ENCODE measurements at places on chromosomes 3 and 15.
A peak's percentile ranks its signal among the peaks of the same experiment; 100 is the strongest.

- DNase-seq = no peak
Measured at GRCh38 chr15:67124911-67125588, 59.6 kb downstream of the SMAD3 start.

DNA sequence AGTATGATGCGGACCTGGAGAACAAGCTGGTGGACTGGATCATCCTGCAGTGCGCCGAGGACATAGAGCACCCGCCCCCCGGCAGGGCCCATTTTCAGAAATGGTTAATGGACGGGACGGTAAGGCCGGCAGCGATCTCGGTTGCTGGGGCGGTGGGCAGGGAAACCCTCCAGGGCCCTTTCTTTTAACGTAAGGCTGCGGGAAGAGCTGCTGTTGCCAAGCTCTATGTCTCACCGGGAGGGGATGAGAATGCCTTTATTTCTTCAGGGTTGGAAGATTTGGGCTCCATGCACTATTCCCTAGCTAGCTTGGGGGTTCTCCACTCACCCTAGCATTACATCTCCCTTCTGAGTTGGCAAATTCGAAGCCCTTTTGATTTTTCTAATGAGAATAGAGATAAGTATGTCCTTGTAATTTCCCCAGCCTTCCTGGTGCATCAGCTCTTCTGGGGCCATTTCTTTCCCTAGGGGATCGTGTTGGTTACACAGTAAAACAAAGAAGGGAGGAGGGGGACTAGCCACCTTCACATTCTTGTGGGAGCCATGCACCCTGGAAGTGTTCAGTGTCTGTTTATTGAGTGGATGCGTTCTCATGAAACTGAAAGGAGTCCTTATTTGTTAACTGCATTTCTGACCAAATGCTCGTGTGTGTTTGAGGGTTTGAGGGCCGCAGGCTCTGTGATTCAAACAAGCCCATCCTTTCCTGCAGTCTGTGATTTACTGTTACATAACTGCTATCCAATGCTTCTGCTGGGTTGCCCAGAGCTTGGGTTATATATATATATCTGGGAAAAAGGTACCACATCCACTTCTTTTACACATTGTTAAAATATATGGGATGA, 982 bp downstream of the TAGLN3 start:
- no peak for DNase-seq

DNA sequence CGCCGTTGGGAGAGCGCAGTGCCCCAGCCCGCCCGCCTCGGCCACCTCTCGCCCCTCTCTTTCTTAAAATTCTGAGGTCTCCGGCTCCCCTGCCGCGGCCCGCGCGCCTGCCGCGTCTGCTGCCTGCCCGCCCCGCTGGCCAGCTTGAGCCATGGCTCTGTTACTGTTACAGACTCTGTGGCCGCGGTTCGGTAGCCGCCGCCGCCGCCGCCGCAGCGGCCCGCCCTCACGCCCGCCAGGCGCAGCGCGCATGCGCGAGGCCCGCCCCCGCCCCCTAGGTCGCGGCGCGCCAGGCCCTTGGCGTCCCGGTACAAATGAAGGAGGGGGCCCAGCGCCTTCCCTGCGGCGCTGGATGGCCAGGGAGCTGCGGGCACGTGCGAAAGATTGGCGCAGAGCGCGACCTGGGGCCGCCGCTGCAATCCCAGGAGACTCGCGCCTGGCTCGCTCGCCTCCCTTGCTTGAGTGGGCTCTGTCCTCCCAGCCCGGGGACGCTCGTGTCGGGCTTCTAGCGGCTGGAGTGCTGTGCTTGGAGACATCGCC, at the start of gene ONECUT1:
Gene ONECUT1, minus strand, starts transcription at position 168 of the 540 bp plus-strand sequence. CDS start 452 bp downstream, outside the sequence.
- peak; percentile 54 for DNase-seq

DNA sequence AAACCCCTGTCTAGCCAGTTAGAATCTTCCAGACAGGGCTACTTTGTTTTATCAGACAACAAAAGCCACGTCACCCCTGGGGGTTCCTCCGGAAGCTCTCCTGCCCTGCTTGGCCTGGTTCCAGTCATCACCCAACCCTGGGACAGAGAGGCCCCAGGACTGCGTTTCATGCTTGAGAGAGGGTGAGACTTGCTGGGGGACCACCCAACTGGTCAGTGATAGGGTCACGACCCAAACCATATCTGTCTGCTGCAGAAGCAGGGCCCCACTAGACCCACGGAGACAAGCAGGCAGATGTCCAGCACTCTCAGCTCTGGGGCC, 1.2 kb downstream of the NT5DC2 start:
- peak; percentile 88 for DNase-seq

- DNase-seq = no peak
Measured at GRCh38 chr15:40958723-40959122, 5.5 kb downstream of the CHAC1 start.

DNA sequence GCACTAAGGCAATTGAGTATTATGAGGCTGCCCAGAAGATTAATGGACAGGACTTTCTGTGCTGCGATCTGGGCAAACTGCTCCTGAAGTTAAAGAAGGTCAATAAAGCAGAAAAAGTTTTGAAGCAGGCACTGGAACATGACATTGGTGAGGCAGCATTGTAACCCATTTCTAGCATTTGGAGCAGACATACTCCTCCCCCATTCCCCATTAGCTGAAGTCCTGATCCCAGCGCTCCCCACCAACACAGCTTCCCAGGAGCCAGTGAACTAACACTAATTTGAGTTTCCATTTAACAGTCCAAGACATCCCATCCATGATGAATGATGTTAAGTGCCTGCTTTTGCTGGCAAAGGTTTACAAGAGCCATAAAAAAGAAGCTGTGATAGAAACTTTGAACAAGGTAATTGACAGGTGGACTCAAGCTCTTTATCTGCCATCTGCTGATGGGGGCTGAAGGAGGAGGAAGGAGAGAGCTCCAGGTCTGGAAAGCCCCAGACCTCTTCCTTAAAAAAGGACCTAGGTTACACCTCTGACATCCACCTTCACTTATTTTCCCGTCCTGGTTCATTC, 22.6 kb downstream of the CSRNP1 start:
- DNase-seq = no peak

- no peak for DNase-seq
Measured at GRCh38 chr3:121662742-121663141, 2.0 kb upstream of the HCLS1 start.
